Activated naive CD4-positive, alpha-beta T cell (primary cell): ENCODE measurements at places on chromosomes 3 and 15.

DNA sequence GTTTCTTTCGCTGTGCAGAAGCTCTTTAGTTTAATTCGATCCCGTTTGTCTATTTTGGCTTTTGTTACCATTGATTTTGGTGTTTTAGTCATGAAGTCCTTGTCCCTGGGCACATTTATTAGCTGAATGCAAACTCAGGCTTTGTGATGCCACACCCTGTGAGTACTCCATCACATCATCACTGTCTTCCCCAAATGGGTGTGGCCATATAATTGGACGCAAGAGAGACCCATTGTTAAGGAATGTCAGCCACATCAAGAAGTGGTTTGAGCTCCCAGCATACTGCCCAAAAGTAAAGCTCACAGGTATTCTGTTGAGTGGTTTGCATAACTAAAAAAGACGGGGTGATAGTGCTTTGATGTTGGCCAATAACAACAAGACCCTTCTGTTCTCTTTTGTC lies 245.7 kb downstream of the SV2B start:
- no peak for DNase-seq

- no peak for DNase-seq
Observed at GRCh38 chr3:169666376-169667165, 3.1 kb upstream of the MECOM start.

DNA sequence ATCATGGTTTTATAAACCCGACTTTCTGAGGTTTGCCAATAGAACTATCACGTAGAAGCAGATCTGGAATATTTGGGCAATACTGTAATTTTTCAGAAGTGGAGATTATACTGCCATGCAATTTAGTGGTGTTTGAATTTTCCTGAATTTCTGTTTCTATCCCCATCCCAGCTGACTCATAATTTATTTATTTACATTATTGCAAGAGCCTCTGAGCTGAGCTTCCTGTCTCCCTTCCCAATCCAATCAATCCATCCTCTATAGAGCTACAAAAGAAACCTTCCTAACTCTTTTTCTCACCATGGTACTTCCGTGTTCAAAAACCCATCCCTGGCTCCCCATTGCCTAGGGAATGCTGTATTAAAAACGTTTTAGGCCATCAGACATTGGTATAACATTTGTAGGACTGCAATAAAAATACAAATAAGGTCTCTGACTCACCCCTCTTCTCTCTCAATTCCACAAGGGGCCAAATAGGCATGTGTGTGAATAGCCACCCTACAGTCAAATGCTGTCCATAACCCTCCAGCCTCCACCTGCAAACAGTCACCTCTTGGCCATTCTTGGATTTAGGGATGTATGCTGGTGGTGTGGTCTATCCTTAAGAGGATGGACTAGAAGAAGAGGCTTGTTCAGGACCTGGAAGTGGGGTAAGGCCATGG lies 190.7 kb downstream of the CD47 start:
- DNase-seq = no peak

DNA sequence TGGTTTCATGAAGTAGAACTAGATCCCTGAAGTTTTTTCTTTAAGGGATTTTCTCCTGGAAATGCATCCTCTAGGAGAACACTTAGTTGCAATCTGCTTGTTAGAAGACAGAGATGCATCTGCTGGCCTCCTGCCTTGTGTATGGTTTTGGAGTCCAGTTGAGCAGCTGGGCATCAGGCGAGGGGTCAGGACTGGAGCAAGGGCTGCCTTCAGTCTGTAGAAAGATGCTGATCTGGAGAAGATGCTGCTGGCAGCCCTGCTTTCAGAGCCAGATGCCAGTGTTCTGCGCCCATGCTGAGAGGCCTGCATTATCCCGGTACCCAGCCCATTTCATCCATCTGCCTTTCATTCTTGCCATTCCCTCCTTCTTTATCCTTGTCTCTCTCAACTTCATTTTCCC lies 77.4 kb downstream of the CHCHD6 start:
- no peak for DNase-seq

- no peak for DNase-seq
Observed at GRCh38 chr3:162139841-162140240, 643.2 kb downstream of the OTOL1 start.

GRCh38 chr3:45783667-45784066 lies 12.7 kb downstream of the SLC6A20 start:
- DNase-seq = no peak

GRCh38 chr3:33438881-33439545 lies 1.2 kb downstream of the UBP1 start:
- DNase-seq = no peak

DNA sequence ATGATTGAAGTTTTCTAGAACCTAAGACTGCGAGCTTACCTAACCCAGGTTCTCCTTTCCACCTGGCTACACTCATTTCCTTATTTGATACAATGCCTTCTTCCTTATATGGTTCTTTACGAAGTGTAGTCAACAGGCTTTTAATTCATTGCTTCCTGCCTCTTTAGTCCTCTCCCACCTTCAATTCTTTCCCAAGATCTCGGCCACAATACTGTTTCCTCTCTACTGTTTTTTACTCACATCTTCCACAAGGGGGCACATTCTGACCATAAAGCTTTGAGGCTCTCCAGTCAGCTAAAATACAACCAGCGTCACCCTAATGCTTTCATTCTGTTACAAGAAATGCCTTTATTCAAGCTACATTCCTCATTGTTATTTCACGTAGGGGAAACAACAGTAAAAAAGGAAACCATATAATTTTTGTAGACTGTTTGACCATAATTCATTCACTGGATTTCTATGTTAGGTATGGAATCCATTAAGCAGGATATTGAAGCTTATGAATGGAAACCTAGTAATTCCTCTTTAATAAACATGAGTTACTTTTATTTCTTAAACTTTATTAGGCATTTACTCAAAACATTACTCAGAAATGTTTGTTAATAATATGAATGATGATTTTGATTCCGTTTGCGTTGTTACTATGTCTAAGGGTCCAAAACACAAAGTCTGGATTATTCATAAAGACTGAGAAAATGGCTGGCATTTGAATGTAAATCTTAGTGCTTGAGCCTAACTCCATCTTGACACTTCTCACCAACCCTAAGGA lies 29.5 kb upstream of the VEPH1 start:
- DNase-seq = no peak
